ENCODE measurements at places on chromosomes 6 and 20. TPM values are rescaled to one million over a fixed set of nuclear protein-coding genes. Genes with fewer than 3 reads are reported as not detected.
A peak's percentile ranks its signal among the peaks of the same experiment; 100 is the strongest.

CALHM4 gene
- 0.31 TPM for total RNA-seq

C6orf58 gene
- not detected for total RNA-seq

HLA-DRA gene
- not detected for total RNA-seq

IPCEF1 gene
- total RNA-seq: 0.31 TPM

C20orf141 gene
- total RNA-seq: not detected

TPD52L1 gene
- 28.0 TPM for total RNA-seq

DNA sequence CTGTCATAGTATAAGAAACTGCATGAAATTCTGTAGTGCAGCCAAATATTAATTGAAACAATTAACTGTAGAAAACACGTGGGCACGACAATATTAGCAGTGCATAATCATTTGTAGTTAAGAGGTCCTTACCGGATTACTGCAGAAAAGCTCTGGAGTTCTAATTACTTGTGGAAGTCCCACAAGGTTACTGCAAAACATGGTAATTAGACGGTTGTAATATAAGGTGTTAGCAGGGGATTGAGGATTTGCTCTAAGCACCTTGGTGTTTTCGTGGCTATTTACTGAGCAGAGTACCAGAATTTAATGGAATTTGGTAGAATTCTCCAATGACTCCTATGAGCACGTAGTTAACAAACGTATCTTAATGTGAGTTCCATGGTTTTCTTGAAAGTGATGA is 473.6 kb upstream of the AGPAT4 start:
- no peak for DNase-seq

DNA sequence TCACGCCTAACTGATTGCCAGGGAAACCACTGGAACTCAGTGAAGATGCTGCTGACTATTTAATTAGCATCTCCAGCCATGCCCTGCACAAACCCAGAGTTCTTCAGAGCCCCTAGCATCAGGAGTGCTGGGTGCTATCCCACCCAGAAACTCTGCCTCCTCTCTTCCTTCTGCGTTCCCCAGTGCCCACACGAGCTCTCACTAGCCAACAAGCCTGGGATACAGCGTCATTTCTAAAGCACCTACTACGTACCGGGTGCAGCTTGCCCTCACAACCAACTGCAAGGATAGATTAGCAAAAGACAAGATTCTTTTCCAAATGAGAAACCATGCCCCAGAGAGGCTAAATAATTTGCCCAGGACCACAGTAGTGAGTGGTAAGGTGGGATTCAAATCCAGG is 105.2 kb upstream of the FOXP4 start:
- DNase-seq: no peak

- DNase-seq: peak; percentile 55
Measured at GRCh38 chr20:11204926-11205768, 531.3 kb upstream of the JAG1 start.

DNA sequence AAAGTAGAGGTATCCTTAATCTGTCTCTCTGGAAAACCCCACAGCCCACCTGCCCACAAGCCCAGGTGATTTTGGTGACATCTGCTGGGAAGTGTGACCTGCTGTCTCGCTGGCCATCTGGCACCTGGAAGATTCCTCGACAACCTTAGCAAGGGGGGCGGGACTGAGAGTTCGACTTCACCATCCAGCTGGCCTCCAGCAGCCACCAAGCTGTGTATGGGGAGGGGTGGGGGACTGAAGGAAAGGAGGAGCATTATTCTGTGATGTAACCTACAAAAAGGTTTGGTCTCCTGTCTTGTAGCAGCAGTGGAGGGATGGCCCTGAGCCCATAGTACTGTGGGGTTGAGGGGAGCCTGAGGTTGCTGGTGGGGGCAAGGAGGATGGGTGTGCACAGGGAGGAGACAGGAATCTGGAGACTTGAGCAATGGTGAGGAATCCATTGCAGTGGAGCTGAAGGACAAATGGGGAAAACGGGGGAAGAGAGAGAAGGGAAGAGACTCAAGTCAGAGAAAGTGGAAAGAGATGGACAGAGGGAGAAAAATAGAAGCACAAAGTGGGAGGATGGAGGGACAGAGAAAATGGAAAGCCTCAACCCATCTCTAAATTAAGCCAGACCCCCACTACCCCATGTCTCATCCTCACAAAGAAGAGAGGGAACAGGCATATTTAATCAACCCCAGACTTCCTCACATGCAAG is 4.0 kb downstream of the LY6G6F start:
- no peak for DNase-seq

DNA sequence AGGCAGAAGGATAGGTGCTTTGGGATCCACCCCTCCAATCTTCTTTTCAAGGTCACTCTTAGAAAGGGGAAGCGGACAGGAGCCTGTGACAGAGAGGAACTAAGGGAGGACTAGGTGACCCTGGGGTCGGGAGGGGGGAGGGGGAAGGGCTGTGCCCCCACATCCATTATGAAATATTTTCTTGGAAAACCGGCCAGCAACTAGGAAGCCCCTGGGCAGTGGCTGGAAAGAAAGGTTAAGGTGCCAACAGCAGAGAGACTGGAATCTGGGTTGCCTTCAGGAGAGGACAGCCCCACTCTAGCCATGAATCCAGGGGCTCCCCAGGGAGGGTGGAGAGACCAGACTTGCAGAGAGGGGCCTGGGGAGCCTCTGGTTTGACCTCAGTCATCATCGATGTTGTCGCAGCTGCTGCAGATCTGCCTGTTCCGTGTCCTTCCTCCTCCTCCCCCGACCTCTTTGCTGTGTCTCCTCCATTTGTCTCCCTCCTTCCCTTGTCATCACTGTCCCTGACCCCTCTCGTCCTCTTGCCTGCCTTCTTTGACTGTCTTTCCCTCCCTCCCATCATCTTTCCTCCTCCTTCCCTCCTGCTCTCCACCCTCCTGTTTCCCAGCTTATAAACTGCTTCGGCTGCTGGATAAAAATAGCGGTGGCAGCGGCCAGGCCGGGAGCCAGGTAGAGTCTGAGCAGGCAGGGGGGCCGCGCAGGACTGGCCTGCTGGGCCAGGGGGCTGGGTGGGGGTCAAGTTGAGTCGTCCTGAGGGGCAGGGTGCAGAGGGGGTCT is 3.2 kb downstream of the SLC29A1 start:
- no peak for DNase-seq

GRCh38 chr6:132669690-132670291 is 10.8 kb upstream of the TAAR1 start:
- DNase-seq: peak; percentile 46

DNA sequence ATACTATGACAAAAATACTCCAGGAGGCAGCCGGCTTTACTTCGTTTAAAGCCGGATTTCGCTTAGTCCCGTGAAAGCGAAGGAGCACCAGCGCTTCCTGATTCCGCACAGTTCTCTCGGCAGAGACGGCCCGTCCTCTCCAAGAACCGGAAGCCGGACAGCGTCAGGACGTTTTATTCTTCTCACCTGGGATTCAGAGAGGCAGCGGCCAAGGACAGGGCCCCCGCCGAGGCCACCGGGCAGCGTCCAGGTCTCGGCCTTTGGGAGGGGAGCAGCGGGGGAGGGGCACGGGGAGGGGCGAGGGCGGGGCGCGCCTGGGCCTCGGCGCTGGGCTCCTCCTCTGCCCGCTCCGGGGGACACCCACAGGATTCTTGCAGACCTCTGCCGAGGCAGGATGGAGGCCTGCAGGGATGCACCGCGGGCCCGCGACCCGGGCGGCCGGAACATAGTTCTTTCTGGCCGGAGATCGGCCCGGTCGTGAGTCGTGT is 2.8 kb upstream of the DIDO1 start:
- DNase-seq: peak; percentile 21

DNA sequence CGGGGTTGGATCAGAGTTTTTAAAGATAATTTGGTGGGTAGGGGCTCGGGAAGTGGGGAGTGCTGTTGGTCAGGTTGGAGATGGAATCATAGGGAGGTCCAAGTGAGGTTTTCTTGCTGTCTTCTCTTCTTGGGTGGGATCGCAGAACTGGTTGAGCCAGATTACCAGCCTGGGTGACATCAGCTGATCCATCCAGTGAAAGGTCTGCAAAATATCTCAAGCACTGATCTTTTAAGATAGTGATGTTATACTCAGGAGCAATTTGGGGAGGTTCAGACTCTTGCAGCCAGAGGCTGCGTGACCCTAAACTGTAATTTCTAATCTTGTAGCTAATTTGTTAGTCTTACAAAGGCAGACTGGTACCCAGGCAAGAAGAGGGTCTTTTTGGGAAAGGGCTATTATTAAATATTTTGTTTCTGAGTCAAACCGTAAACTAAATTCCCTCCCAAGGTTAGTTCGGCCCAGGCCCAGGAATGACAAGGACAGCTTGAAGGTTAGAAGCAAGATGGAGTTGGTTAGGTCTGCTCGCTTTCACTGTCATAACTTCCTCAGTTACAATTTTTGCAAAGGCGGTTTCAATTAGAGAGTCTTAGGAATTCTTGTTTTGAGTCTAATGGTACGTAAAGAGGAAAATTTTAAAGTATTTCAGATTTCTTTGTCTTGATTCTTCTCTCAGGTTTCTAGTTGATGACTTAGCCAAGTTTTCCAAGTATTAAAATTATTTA is 53.1 kb downstream of the SCAF8 start:
- no peak for DNase-seq

DNA sequence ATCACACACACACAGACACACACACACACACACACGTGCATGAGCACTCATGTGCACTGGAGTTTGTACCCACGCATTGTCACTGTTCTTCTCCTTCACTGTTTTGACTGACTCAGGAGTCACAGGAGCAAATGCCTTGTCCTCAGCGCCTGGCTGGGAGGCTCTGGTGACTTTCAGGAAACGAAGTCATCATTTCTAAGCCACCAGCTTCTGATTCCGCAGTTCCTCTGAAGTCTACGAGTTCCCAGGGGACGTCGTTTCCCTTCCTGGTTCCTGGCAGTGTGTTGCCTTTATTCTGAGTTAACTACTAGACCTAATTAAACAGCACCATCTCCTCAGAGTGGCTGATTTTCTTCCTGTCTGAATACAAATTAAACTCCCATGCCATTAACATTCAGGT is 82.2 kb upstream of the PMEPA1 start:
- DNase-seq: no peak

- DNase-seq: no peak
Measured at GRCh38 chr6:157117431-157118095, 205.8 kb downstream of the TMEM242 start.

DNA sequence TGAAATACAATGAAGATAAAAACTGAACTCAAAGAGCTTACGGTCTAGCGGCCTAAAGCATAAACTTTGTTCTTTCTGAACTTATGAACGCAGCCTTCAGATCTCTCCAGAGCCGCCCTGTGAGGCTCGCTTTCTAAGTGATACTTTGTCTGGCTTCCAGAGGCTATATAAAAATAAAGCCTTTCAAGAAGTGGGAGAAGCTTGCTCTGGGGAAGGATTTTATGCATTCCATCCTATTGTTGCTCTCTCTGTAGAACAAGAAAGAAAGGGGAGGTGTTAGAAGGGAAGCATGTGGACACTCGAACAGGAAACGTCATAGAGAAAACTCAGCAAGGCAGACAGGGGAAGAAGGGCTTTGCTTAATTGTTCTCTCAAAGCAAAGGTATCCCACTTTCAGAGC is 77.0 kb downstream of the TBX18 start:
- peak; percentile 25 for DNase-seq

DNA sequence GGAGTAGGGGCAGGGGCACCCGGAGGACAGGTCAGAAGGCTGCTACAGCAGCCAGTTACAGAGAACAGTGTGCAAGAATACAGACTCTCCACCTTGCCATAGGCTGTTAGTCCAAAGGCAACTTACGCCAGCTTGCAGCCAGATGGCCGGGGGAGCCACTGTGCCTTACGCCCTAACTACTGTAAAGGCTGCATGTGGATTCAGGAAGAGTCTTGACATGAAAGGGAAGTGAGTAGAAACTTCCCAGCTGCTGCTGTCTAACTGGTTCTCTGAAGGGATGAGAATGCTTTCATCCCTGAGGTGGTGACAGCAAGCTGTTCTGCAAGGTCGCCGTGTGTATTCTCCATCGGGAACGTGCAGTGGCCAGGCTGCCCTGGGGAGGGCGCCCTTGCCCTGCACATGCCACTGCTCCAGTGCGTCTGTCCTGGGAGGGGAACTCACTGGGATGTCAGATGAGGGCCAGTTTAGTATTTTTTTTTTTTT is 46.1 kb downstream of the LYRM4 start:
- no peak for DNase-seq

- no peak for DNase-seq
Measured at GRCh38 chr6:107156617-107157016, 41.3 kb upstream of the BEND3 start.

- DNase-seq: no peak
Measured at GRCh38 chr20:47972916-47973309, 187.6 kb upstream of the SULF2 start.

GRCh38 chr6:72977114-72977513 is 248.2 kb downstream of the KHDC1L start:
- no peak for DNase-seq

- no peak for DNase-seq
Measured at GRCh38 chr20:14488756-14489479, 151.5 kb upstream of the FLRT3 start.

DNA sequence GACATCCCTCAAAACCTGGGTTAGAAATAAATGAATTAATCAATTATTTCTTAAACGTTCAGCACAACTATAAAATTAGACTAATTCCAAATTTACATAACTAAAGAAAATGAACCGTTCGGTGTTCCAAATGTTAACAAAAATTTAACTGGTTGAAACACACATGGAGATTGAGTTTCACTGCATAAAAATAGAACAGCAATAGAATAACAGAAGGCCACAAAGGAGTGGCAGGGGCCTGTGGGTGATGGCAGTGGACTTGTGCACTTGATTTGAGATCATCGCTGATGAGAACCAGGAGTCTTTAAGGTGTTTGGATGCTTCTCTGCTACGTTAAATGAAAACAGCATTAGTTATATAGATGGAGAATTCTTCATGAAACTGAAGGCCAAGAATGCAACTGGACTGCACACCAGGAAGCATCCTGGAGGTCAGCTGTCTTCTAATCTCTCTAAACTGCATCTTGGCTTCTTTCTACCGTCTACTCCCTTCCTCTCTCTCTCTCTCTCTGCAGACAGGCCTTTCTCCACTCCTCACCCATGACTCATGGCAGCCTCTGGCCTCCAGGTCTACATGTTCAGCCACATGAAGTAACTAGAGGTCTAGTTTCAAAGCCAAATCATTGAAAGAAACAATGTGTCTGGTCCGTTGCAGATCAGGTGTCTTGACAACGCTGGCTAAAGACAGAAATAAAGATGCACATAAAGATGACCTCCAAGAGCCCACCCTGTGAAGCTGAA is 111.3 kb downstream of the SIM1 start:
- DNase-seq: peak; percentile 51

- DNase-seq: no peak
Measured at GRCh38 chr6:10310826-10311225, 104.0 kb downstream of the TFAP2A start.

GRCh38 chr6:21753241-21754108 is 159.9 kb downstream of the SOX4 start:
- DNase-seq: peak; percentile 39

GRCh38 chr6:404685-405423 is 13.3 kb downstream of the IRF4 start:
- no peak for DNase-seq

GRCh38 chr20:16057651-16058050 is 515.6 kb downstream of the KIF16B start:
- DNase-seq: no peak

Data from HFFc6 (cell line).